Activated CD4-positive, alpha-beta T cell treated with anti-CD3 and anti-CD28 coated beads, Interleukin-2, amount 10 ng/mL, durations not matched to agents 7 days and 5 days (primary cell): ENCODE measurements at places on chromosomes 12 and 14. TPM values are rescaled to one million over a fixed set of nuclear protein-coding genes. Genes with fewer than 3 reads are reported as not detected.

GRCh38 chr14:87967496-87967895, 25.5 kb downstream of the GALC start:
- peaks cover 32% of the 10 kb centered on the region for H3K36me3 ChIP-seq
- no peak overlapping the region for H3K4me3 ChIP-seq
- no peaks in the 10 kb centered on the region for H3K27me3 ChIP-seq
- DNase-seq: no peak

- H3K27ac ChIP-seq: no peak overlapping the region
- no peaks in the 10 kb centered on the region for H3K36me3 ChIP-seq
- no peak for DNase-seq
Measured at GRCh38 chr12:5458229-5459050, 26.5 kb downstream of the NTF3 start.

GRCh38 chr14:75306927-75307699, 28.5 kb downstream of the FOS start:
- H3K36me3 ChIP-seq: no peaks in the 10 kb centered on the region
- DNase-seq: peak; percentile 56
- H3K27me3 ChIP-seq: no peaks in the 10 kb centered on the region
- no peak overlapping the region for H3K27ac ChIP-seq
- H3K4me1 ChIP-seq: peaks cover 21% of the 10 kb centered on the region
- no peak overlapping the region for H3K4me3 ChIP-seq

The RNFT2 gene
- total RNA-seq: 11.7 TPM

The PRIMA1 gene
- total RNA-seq: not detected

GRCh38 chr14:104739026-104739425, 13.9 kb upstream of the SIVA1 start:
- no peak overlapping the region for H3K4me3 ChIP-seq
- H3K27ac ChIP-seq: no peak overlapping the region
- no peaks in the 10 kb centered on the region for H3K27me3 ChIP-seq
- no peak for DNase-seq
- no peaks in the 10 kb centered on the region for H3K36me3 ChIP-seq

GRCh38 chr12:62783881-62784280, 151.1 kb downstream of the PPM1H start:
- H3K36me3 ChIP-seq: no peaks in the 10 kb centered on the region
- H3K4me1 ChIP-seq: peaks cover 16% of the 10 kb centered on the region
- no peaks in the 10 kb centered on the region for H3K27me3 ChIP-seq
- DNase-seq: no peak
- H3K27ac ChIP-seq: no peak overlapping the region
- H3K4me3 ChIP-seq: no peak overlapping the region

The PRH2 gene
- total RNA-seq: not detected

The TOMM20L gene
- total RNA-seq: not detected

DNA sequence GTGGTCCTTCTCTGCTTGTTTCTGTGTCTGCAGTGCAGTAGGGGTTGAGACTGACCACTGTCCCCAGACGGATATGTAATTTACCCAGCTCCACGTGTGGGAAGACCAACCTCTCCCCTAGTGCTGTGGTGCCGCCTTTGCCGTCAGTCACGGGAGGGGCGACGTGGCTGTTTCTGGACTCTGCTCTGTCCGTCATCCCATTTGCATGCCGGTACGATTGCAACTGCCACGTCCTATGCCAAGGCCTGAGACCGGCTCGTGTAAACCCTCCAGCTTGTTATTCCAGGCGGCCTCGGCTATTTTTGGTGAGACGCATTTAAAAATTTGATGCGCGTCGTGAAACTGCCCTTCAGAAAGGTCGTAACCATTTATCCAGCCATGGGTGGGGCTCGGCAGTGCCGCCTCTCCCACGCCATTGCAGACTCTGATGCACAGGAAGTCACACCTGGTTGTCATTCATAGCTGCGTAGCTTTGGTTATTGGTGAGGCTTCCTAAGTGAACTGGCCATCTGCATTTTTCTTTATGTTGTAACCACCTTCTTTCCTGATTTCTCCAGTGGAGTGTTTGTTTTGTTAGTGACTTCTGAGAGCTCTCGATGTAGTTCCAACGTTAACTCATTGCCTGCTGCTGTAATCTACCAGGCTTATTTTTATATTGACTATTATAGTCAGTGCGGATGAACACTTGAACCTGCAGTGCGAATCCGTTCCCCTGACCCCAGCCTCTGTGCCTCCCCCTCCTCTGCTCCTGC, 75.1 kb downstream of the ADGRD1 start:
- no peaks in the 10 kb centered on the region for H3K4me1 ChIP-seq
- H3K27me3 ChIP-seq: no peaks in the 10 kb centered on the region
- no peak for DNase-seq
- H3K4me3 ChIP-seq: no peak overlapping the region
- no peak overlapping the region for H3K27ac ChIP-seq

GRCh38 chr12:123896767-123897166, 75.9 kb downstream of the CCDC92 start:
- H3K27me3 ChIP-seq: peaks cover 2% of the 10 kb centered on the region
- no peak for DNase-seq
- no peak overlapping the region for H3K27ac ChIP-seq
- H3K4me1 ChIP-seq: peaks cover 5% of the 10 kb centered on the region
- no peak overlapping the region for H3K4me3 ChIP-seq

The PTGDR gene
- total RNA-seq: 0.07 TPM

GRCh38 chr14:71698673-71699072, 233.6 kb upstream of the RGS6 start:
- no peak overlapping the region for H3K27ac ChIP-seq
- DNase-seq: no peak
- no peak overlapping the region for H3K4me3 ChIP-seq
- H3K36me3 ChIP-seq: peaks cover 51% of the 10 kb centered on the region
- no peaks in the 10 kb centered on the region for H3K27me3 ChIP-seq

The ACTN1 gene
- total RNA-seq: 35.1 TPM

- DNase-seq: peak; percentile 39
- H3K27me3 ChIP-seq: no peaks in the 10 kb centered on the region
- no peak overlapping the region for H3K27ac ChIP-seq
- no peak overlapping the region for H3K4me3 ChIP-seq
- peaks cover 34% of the 10 kb centered on the region for H3K36me3 ChIP-seq
- peaks cover 59% of the 10 kb centered on the region for H3K4me1 ChIP-seq
Measured at GRCh38 chr14:44962334-44963043, 499 bp downstream of the TOGARAM1 start.

The SERPINA9 gene
- not detected for total RNA-seq

DNA sequence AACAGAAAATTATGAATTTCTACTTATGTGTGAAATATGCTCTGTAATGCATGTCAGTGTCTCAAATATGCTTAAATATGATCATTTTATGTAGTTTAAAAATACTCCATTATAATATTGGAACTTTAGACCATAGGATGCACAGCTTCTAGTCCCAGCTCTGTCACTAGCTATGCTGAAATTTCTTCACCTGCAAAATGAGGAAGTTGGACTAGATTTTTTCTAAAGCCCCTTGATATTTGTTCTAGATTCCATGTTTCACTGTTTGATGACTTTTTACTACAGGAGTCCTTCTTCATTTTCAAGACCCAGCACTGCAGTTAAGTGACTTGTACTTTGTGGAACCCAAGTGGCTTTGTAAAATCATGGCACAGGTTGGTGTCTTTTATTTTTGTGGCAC, 90.1 kb downstream of the LRRK2 start:
- no peaks in the 10 kb centered on the region for H3K4me1 ChIP-seq
- H3K4me3 ChIP-seq: no peak overlapping the region
- H3K27me3 ChIP-seq: peaks cover 2% of the 10 kb centered on the region
- H3K27ac ChIP-seq: no peak overlapping the region

DNA sequence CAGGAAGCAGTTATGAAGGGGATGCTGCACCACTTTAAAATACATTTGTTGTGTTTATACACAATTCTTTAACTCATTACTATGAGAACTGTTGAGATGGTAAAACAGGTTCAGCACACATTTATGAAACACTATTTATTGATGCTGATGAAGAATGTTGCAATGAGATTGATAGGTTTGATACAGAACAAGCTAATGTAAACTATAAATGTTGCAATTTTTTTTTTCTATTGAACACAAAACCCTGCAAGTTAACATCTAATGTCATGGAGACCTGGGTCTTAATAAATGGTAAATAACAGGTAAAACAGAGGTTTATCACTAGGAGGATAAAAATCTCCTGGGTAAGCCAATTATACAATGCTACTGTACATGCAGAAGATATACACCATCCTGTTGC, 857.6 kb downstream of the FSCB start:
- no peaks in the 10 kb centered on the region for H3K36me3 ChIP-seq
- H3K4me1 ChIP-seq: no peaks in the 10 kb centered on the region
- no peak overlapping the region for H3K27ac ChIP-seq
- H3K27me3 ChIP-seq: no peaks in the 10 kb centered on the region

The STYK1 gene
- 0.17 TPM for total RNA-seq

DNA sequence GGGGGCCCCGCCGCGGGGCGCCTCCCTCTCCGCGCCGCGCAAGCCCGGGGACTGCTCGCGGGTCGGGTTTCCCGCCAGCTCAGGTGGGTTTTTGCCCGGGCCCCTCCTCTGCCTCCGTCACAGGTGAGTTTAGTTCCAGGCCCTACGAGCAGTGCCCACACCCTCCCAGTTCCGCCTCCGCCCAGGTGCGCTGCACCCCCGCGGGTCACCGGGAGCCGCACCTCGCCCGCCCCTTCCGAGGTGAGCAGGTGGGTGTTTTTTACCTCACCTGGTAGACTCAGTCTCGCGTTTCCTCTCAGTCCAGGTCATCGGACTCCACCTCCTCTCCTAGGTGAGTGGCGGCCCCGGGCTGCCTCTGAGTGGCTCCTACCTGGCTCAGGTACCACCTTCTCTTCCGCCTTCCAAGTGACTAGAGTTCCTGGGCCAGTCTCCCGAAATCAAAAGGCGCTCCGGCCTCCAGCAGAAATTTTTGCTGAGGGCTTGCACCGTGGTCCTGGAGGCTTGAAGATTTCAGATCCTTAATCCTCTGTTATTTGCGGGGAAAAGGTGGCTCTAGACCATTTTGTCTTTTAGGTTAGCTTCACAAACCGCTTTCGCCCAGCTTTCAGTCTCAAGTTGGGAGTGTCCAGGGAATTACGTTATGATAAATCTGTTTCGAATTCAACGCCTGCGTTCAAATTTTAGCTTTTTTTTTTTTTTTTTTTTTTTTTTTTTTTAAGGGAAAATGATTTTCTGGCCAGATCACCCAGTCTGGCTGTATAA, at the start of gene TMEM30B:
TSS of gene TMEM30B (minus strand) at position 153 of the 762 bp plus-strand sequence. CDS start 191 bp downstream, outside the sequence.
- DNase-seq: peak; percentile 16
- H3K36me3 ChIP-seq: peaks cover 4% of the 10 kb centered on the region
- peaks cover 33% of the 10 kb centered on the region for H3K4me1 ChIP-seq
- peaks cover 27% of the 10 kb centered on the region for H3K27me3 ChIP-seq
- peak within 1 kb of the TSS; percentile 83 for H3K4me3 ChIP-seq

The SRGAP1 gene
- not detected for total RNA-seq

DNA sequence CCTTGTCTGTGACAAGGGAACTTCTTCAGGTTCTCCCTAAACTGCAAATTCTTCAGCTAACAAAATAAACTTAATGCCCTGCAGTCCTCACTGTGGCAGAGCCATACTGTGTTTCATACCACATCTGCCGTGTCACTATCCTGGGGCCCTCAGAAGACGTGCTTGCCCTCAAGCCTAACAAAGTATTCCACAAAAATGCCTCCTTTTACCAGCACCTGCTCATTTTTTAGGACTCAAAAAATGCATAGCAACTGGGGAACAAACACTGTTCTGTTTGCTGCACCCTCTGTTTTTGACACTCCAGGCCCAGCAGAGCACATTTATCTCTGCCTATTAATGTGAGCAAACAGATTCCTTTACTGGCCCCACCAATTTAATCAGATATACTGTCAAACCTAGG, 270.7 kb upstream of the SSTR1 start:
- no peaks in the 10 kb centered on the region for H3K36me3 ChIP-seq
- no peak overlapping the region for H3K27ac ChIP-seq
- H3K4me3 ChIP-seq: no peak overlapping the region
- H3K27me3 ChIP-seq: peaks cover 2% of the 10 kb centered on the region
- DNase-seq: no peak

GRCh38 chr12:51632623-51633022, 41.6 kb downstream of the SCN8A start:
- no peak overlapping the region for H3K4me3 ChIP-seq
- DNase-seq: no peak
- no peaks in the 10 kb centered on the region for H3K4me1 ChIP-seq
- peaks cover 15% of the 10 kb centered on the region for H3K27me3 ChIP-seq

GRCh38 chr14:87508333-87508732, 484.6 kb downstream of the GALC start:
- no peak overlapping the region for H3K27ac ChIP-seq
- no peak for DNase-seq
- H3K36me3 ChIP-seq: no peaks in the 10 kb centered on the region
- H3K27me3 ChIP-seq: no peaks in the 10 kb centered on the region
- H3K4me3 ChIP-seq: no peak overlapping the region

- no peak overlapping the region for H3K27ac ChIP-seq
- peaks cover 17% of the 10 kb centered on the region for H3K4me1 ChIP-seq
- H3K4me3 ChIP-seq: no peak overlapping the region
- H3K36me3 ChIP-seq: no peaks in the 10 kb centered on the region
Measured at GRCh38 chr12:77003246-77003645, 62.1 kb downstream of the E2F7 start.

DNA sequence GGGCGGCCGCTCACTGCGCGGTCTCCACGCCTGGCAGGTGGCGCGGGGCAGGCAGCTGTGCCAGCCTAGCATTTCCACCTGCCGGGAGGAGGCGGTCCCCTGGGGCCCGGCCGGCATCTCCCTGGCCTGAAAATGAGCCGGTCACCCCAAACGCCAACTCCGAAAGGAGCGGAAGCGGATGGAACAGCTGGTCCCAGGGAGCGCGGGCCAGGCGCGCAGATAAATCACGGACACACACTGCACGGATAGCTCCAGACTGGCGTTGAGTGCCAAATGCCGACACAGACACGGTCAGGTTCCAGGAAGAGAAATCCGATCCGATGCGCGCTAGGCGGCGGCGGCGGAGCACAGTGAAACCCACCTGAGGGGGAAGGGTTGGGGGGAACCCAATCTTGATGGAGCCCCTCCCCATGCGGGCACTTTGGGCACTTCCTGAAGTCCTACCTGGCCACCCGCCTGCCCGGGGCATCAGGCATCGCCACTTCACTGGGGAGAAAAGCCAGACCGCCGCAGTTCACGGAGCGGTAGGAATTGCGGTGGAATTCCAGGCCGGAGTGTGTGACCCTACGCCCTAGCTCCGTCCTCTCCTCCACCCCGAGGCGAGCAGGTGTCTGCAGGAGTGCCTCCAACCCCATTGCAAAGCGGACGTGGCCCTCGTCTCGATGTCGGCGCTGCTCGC, 624 bp upstream of the PLEKHD1 start:
- H3K27ac ChIP-seq: no peak overlapping the region
- H3K27me3 ChIP-seq: peaks cover 53% of the 10 kb centered on the region
- no peak overlapping the region for H3K4me3 ChIP-seq
- DNase-seq: no peak
- H3K4me1 ChIP-seq: no peaks in the 10 kb centered on the region
- H3K36me3 ChIP-seq: no peaks in the 10 kb centered on the region

- H3K4me1 ChIP-seq: peaks cover 75% of the 10 kb centered on the region
- H3K27ac ChIP-seq: peak overlapping the region; percentile 76
- peak; percentile 71 for DNase-seq
- H3K36me3 ChIP-seq: peaks cover 35% of the 10 kb centered on the region
- no peaks in the 10 kb centered on the region for H3K27me3 ChIP-seq
Measured at GRCh38 chr12:68641138-68641537, 30.4 kb downstream of the RAP1B start.

- H3K27ac ChIP-seq: no peak overlapping the region
- H3K36me3 ChIP-seq: no peaks in the 10 kb centered on the region
- no peak for DNase-seq
- H3K4me3 ChIP-seq: no peak overlapping the region
Measured at GRCh38 chr14:63091394-63091996, 46.2 kb upstream of the KCNH5 start.

The PMCH gene
- not detected for total RNA-seq

- H3K4me3 ChIP-seq: no peak overlapping the region
- H3K27me3 ChIP-seq: no peaks in the 10 kb centered on the region
- DNase-seq: peak; percentile 22
- H3K27ac ChIP-seq: no peak overlapping the region
- no peaks in the 10 kb centered on the region for H3K4me1 ChIP-seq
Measured at GRCh38 chr14:41285186-41285748, 321.4 kb upstream of the LRFN5 start.
